NCI-H226 (cell line): ENCODE measurements at places on chromosomes 16 and 17.

DNA sequence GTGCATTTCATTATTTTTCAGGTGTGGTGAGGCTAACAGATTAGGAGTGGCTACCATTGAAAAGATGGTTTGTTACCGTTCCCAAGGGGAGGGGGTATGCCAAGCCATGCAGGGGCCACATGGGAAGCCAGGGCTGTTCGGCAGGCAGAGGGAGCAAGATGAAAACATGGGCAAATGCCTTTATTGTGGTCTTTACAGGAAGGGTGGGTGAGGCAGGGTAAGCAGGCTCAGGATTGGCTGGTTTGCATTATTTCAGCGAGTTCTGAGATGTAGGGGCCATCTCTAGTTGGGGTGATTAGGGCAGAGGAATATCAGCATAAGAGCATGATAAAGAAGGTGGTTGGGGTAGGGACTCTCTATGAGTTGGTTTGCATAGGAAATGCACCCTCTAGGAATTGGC is 117.6 kb downstream of the CCT6B start:
- no peak for DNase-seq

DNA sequence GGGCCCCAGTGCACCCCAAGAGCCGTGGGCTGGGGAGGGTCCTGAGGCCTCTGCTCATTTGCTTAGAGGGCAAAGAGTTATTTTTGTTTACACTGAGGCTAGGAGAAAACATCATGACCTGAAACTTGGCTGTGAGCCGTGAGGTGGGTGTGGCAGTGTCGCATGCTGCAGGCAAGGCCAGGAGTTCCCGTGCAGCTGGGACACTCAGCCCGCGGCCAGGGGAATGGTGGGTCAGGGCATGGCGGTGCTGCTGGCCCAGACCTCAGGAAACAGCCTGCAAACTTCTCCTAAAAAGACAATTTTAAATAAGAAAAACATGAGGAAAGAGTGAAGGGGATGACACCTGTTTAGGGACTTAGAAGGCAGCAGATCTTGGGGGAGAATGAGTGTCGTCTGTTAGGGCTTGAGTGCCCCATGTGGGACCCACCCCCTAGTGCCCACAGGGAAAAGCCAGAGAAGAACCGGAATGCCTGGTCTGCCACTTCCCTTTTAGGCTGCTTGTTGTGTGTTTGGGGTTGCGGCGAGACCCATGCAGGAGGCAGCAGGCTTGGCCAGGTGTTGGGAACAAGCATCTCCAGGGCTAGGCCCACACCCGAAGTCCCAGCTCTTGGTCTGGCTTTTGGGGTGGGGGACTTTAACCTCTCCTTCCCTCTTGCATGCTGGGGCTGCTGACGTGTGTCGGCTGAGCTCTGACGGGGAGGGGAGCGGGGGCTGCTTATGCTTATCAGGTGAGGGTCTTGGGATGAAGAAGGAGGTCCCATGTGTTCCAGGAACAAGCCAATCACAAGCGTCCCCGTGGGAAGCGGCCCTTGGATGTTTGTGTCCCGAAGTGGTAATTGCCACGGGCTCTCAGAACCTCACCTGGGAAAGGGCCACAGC is 80.9 kb upstream of the GNG13 start:
- no peak for DNase-seq

GRCh38 chr17:7862692-7863437 is 5.1 kb downstream of the CYB5D1 start:
- DNase-seq: no peak

DNA sequence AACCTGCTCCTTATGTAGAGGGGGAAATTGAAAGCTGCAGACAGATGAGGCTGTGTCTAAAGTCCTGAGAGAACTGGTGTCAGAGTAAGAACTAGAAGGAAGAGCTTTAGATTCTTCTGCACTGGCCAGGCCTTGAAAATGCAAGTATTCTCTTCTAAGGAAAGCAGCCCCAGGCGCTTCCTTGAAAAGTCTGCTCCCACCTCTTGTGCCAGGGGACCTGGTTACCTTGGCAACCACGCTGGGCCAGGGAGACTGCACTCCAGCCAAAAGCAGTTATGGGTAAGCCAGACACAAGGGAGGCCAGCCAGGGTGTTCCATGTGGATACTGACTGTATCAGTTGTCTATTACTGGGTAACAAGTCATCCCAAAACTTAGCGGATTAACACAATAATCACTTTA is 228.6 kb upstream of the SDK2 start:
- DNase-seq: no peak

DNA sequence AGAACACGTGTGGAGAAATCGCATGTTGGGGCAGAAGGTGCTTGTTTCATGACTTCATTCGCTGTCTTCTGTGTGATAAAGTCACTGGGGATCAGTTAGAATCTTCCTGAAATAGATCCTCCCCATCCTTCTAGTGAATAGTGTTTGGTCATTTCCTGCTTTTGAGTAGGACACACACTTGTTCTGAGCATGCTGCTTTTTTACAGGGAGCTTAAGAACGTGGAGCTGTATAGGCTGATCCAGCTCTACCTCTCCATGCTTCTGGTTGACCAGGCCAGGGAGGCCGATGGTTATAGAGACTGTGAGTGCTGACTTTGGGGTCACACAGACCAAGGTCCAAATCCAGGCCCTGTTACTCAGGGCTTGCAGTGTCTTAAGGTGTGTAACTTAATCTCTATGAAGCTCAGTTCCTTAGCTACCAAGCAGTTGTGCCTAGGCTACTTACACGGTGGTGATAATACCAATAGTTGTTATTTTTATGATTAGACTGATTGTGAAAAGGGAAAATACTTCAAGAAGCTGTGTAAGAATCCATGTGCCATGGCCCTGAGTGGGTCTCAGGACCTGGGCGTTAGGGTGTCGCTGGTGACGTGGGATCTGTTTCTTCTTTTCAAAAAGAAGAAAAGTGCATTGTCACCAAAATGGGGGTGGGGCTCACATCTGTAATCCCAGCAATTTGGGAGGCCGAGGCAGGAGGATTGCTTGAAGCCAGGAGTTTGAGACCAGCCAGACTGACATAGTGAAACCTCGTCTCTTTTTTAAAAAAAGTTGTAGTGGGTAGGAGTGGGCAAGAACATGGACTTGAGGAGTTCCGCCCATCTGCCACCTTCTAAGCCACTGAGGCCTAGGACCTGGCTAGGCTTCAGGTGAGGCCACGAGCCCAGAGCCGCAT is 64.1 kb upstream of the LGALS9 start:
- no peak for DNase-seq

GRCh38 chr17:51132964-51133319 is 12.3 kb upstream of the SPAG9 start:
- DNase-seq: no peak

- DNase-seq: no peak
These were observed 17.6 kb downstream of the HS3ST3A1 start for GRCh38 chr17:13583996-13584700.

DNA sequence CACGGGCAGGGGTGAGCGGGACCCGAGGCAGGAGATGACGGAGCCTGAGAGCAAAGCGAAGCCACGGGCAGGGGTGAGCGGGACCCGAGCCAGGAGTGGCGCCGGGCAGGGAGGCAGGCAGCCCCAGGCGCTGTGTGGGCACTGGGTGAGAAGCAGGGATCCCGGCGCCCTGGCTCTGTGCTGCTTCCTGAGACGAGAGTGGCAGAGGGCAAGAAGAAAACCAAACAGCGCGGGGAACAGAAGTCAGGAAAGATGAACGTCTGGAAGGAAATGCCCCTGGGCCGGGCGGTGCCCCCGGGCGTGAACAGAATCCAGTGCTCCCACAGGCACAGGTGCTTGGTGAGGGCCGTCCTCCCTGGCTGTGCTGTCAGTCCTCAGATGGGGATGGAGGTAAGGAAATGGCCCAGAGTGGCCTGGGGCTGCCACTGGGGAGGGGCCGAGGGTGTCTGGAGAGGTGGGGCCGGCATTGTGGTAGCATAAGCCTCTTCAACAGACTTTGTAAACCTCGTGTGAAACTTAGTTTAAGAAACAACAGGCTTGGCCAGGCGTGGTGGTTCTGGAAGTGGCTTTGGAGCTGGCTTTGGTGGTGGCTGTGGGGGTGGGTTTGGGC is 9.8 kb downstream of the ASPSCR1 start:
- no peak for DNase-seq

GRCh38 chr17:39194985-39195524 is 2.4 kb downstream of the CACNB1 start:
- no peak for DNase-seq

DNA sequence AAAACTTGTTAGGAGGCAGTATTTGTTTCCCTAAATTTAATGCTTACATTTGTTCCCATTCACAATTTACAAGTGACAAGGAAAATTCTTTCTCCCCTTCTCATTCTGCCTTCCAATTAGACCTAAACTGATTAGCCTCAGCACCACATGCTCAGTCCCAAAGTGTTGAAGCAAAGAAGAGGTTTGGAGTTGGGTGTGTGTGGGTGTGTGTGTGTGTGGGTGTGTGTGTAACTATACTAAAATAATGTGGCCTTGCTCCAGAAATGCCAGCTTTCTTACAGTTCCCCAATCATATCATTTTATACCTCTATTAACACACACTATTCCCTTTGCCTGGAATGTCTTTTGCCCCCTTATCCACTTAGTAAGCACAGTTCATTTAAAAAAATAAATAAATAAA is 6.9 kb upstream of the UTP6 start:
- no peak for DNase-seq

DNA sequence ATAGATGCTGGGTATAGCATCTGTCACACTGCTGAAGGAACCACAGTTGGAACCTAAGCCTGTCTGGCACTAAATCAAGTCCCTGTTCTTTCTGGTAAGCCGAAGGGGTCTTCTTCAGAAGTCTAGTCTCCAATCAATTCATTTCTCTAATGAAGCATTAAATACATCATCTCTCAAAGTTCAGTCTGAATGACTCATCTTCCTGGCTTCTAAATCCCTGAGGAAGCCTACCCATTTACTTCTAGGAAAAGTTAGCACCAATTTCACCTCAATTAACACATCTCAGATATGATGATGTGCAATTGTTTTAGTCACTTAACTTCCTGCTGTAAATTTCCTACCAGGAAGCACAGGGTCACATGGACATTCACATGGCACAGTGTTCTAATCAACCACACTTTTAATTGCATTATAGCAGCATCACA is 49.9 kb downstream of the TEX14 start:
- DNase-seq: peak; percentile 24

DNA sequence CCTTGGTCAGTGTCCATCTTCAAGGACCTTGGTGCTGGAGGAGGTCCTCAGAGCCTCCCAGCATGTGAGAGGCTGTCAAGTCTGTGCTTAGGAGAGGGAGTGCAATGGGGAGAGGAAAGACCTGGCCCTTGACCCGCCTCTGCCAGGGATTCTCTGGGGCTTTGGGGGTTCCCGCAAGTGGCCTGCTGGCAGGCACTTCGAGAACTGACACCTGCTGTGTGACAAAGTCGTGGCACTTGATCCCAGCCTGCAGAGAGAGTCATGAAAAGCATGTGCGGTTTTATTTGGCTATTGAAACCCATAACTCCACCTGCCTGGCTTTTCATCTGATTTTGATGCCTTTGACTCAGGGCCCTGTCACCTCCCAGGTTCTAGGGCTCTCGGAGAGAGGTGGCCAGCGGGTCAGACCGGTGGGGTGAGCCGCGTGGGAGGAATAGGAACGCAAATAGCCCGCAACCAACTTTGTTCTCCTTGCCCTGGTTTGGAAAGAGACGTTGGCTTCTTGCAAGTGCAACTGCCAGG is 42.8 kb upstream of the GSE1 start:
- DNase-seq: no peak

DNA sequence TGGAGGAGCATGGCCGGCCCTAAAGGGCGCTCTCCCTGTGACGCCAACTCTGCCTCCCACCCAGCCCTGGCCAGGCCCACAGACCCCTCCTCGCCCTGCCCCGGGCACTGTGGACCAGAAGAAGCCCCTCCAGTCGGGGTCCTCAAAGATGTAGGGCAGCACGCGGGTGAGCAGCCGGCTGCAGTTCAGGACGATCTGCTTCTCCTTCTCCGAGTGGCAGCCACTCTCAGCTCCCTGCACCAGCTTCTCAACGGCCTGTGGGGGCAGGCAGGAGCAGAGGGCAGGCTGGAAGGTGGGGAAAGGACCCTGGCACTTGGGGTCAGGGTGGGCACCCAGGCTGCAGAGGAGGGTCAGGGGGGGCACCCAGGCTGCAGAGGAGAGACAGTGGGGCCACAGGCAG is 8.9 kb downstream of the HID1 start:
- no peak for DNase-seq

GRCh38 chr17:38982858-38983746 is 15.9 kb upstream of the FBXO47 start:
- DNase-seq: peak; percentile 28

DNA sequence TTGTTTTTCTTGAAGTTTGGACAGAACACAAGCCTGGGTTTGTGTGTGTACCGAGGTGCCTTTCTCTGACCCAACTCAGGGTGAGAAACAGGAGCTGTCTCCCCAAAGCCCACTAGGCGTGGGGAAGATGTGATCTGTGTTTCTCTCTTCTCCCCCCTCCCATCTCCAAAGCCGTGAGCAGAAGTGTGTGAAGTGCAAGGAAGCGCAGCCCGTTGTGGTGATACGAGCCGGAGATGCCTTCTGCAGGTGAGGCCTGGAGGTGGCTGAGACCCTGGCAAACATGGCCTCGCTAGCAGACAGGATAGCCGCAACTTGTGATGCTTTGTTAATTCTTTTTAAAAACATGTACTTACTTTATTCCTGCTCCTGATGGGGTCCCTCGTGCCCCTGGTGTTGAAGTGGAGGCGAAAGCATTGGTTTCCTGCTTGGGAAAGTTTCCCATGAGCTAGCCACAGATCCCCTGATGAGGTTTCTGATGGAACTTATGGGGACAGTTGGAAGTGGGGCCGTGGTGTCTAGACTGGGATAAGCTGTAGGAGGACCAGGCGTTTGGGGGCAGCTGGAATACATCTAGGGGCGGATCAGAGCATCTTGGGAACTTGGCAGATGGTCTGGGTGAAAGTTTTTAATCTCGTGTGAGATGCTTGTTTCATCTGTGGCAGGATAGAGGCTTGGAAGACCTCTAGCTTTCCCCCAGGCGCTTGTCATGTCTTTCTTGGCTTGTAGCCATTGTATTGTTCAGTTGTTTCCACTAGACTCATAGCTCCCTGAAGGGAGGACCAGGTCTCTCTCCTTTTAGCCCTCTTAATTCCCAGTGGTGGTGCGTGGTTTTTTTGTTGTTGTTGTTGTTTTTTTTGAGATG is 893 bp downstream of the CTU2 start:
- peak; percentile 23 for DNase-seq

GRCh38 chr17:301681-302299 is 50.8 kb downstream of the RPH3AL start:
- DNase-seq: no peak

GRCh38 chr17:4159761-4160160 is 16.8 kb downstream of the CYB5D2 start:
- no peak for DNase-seq

GRCh38 chr16:30526137-30526822 is at the start of gene ZNF768:
Gene ZNF768, minus strand, starts transcription at chr16:30526566. Its CDS starts 153 bp downstream, at chr16:30526413.
- peak; percentile 30 for DNase-seq

- DNase-seq: no peak
These were observed 41.4 kb upstream of the BHLHA9 start for GRCh38 chr17:1228781-1229348.

GRCh38 chr17:80529904-80530292 is 14.7 kb upstream of the RPTOR start:
- no peak for DNase-seq

DNA sequence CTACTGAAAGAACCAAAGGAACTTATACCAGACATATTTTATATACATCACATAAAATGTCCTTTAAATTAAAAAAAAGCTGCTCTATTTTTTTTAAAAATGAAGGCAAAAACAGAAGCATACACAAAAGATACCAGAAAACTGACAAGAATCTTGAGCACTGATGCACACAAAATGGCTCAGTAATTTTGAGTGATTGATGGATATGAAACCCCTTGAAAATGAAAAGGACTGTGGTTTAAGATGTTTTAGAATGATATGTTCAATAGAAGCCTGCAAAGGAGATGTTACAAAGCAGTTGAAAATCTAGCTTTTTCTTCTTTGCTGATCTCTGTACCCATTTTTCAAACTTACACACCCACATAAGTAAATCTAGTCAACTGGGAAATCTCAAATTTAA is 2.7 kb downstream of the C16orf87 start:
- DNase-seq: no peak
